ENCODE measurements at places on chromosomes 1 and 21.

DNA sequence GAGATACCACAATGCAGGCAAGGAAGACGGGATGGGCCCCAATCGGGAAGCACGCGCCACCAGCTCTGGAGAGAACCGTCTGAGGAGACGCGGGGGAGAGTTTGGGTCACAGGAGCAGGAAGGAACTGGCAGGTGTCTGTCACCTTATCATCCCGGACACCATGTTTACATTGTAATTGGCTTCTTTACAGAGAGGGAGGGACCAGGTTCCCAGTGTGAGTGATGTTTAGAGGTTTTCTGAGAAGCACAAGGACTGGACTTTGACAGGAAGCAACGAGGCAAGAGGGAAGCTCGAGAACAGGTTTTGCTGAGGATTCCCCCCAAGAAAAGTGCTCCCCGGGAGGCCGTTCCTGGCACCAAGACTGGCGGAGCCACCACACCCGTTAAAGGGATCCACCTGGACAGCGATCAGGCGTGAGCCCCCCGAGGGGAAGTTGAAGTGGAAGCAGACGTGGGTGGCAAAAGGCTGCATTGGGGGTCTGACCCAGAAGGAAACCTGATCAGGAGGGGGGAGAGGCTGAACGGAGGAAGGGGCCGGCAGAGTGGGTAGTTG is 957 bp downstream of the EPS15 start:
- DNase-seq, result peak; percentile 71

GRCh38 chr1:30427545-30427944 is 295.8 kb downstream of the MATN1 start:
- no peak for DNase-seq

DNA sequence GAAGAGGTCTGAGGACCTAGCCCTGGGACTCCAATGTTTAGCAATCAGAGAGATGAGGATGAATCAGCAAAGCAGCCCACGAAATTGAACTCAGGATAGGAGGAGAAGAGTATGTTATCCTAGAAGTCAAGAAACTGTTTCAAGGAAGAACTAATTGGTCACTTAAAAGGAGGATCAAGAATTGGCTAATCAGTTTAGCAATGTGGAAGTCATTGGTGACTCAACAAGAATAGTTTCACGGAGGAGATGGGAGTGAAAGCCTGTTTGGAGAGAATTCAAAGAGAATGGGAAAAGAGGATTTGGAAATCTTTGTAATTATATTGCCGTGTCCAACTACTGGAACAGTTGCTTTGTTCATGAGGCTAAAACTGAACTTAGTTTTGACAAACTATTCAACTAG is 7.4 kb downstream of the HMCN1 start:
- DNase-seq, result no peak

DNA sequence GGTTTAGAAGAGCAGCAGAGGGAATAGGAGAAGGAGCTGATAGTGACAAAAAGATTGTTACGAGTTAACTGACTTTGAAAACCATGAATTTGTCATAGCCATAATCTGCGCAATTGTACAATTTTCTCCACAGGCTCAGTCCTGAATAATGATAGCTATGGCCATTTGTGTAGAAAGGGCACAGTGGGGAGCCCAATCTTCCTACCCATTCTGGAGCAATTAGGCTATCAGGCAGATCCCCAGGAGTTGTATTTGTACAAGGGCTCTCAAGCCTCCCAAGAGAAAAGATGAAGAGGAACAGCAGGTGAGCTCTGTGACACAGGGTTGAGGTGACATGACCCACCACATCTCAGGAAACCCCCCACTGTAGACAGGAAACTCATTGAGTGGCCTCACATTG is 42.1 kb upstream of the SAMD13 start:
- DNase-seq, result no peak

DNA sequence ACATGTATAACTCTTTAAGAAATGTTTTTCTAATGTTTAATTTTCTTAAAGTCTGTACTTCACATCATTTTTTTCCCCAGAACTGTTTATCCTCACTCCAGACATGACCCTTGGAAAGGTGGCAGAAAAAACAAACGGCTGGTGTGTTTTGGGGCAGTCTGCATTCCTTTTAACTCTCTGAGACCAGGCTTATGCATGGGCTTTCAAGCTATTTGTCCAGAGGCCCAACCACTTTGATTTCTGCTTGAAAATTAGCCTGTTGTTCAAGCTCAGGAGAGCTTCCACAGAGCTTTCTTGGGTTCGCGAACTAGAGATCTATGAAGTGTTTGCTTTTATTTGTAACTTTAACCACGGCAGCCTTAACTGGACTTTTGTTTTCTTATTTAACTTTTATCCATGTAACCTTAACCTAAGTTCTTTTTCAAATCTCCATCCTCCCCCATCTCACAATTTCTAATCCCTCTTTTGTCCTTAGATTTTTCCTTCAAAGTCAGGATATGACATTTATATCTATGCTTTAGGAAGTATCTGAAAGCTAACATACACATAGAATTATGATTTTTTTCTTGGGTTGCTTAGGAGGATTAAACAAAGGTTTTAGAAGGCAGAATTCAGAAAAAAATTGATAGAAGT is 111.8 kb downstream of the FGGY start:
- DNase-seq, result no peak

DNA sequence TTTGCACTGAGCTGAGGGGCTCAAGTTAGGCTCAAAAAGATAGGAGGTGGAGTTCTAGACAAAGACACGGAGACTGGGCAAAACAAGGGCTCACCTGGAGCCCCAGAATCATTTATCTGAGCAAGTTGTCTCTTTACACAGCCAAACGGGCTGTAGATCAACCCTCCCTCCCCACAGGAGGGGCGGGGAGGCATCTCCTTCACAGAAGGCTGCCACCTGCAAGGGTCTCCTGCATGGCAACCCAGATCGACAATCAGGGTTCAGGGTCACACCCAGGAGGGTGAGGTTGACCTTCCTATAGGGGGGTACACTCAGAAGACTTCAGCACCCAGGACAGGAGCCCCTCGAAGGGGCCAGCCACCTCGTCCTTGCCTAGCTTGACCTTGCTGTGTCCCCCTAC is 84.0 kb downstream of the CD247 start:
- DNase-seq, result no peak

- no peak for DNase-seq
Measured at GRCh38 chr1:104765085-104765484, 1015.4 kb downstream of the AMY1C start.

DNA sequence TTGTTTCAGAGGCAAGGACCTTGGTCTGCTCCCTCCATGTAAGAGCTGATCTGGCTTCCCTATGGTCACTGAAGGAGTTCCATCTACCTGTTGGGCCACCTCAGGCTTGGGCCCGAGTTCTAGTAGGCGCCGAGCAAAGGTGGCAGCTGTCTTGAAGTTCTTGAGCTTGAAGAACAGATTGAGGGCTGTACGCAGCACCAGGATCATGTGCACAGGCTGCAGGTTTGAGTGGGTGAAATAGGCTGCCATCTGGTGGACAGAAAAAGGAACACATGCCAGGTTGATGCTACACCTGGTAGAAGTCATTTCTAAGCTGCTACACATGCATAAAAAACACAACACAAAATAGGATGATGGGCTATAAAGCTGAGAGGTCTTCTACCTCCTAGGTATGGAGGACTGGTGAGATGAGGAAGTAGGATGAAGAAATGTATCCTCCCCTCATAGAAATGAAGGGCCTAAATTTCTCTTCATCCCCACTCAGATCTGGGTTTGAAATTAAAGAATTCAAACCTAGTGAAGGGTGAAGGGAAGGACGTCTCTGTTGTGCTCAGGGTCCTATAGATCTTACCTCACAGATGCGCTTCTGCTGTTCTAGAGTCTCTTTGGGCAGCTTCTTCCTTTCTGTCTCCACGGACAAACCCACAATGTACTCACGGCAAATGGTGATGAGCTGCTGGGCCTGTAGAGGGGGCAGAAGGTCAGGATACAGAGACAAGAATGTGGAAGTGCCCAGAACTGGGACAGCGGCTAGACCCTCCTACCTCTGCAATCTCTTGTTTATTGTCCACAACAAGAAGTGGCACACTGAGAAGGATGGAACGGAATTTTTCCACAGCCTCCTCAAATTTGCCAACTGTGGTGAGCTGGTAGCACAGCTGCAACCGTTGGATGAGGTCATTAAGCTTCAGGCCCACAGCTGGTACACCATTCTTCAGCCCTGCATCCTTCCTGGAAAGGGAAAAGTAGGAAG is 6.6 kb upstream of the PEX19 start:
- peak; percentile 58 for DNase-seq

DNA sequence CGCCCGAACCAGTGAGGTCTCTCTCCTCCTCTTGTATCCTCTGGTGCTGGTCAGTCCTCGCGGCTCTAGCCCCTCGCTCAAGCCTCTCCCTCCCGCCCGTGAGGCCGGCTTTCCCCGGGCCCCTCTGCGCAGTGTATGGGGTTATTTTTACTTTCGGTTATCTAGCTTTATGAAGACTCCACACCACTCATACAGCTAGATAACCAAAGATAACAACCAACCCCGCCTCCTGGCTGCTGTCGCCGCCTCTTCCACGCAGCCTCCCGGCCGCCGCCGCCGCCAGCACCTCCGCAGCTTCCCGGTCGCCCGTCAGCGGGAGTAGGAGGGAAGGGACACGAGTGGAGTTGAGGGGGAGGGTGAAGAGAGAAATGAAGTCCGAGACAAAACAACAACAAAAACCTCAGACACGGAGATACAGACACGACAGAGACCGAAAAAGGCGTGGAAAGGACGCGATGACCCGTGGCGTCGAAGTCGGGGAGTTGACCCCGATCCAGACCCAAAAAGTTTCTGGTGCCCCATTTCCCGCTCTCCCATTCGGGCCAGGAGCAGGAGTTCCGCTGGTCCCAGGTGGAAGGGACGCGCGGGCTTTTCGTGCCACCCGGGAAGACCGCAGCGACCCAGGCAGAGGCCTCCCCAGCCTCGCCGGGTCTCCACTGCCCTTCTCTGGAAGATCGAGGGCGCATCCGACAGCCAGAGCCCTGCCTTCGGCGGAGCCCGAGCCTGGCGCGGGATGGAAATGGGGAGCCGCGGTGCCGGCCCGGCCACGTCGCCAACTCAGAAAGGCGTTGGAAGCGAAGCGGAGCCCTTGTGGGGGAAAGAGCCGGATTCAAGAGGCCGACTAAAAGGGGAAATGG is 51.4 kb downstream of the RHBG start:
- no peak for DNase-seq

GRCh38 chr1:228315945-228316588 is 90.6 kb downstream of the TRIM11 start:
- no peak for DNase-seq

DNA sequence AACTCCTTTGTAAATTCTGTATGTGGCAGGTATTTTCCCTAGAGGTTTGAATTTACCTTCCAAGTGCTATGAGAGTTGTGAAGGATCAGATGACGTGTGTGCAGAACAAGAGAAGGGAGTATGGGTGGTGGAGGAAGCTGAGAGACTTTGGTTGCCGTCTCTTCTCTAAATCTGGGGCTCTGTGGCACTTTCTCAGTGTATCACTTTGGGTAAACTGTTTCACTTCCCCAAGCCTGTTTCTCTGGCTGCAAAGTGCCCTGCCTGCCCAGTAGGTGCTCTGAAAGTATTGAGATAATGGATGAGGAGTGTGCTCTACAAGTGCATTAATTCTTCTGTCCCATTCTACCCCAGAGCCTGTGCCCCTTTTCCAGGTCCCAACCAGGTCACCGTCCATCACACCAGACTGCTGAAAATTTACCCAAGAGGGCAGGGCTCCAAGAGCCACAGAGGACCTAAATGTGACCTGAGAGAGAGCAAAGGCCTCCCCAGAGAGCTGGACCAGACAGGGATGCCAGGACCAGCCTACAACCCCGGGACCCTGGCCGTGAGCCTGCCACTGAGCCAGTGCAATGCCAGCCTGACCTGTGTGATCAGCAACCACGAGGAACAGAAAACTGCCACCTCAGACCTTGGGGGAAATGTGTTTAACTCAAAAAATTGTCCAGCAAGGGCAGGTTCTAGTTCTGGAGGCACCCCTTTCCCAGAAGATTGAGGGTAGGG is 131.6 kb upstream of the ETV3 start:
- no peak for DNase-seq

Data from HuH-7 (cell line).